ENCODE measurements at places on chromosomes 5 and 9.
A peak's percentile ranks its signal among the peaks of the same experiment; 100 is the strongest.

- peak; percentile 96 for DNase-seq
Observed at GRCh38 chr9:137083394-137084004, 3.3 kb upstream of the MAN1B1 start.

- peak; percentile 82 for DNase-seq
Observed at GRCh38 chr5:159341906-159342310, 11.6 kb upstream of the IL12B start.

DNA sequence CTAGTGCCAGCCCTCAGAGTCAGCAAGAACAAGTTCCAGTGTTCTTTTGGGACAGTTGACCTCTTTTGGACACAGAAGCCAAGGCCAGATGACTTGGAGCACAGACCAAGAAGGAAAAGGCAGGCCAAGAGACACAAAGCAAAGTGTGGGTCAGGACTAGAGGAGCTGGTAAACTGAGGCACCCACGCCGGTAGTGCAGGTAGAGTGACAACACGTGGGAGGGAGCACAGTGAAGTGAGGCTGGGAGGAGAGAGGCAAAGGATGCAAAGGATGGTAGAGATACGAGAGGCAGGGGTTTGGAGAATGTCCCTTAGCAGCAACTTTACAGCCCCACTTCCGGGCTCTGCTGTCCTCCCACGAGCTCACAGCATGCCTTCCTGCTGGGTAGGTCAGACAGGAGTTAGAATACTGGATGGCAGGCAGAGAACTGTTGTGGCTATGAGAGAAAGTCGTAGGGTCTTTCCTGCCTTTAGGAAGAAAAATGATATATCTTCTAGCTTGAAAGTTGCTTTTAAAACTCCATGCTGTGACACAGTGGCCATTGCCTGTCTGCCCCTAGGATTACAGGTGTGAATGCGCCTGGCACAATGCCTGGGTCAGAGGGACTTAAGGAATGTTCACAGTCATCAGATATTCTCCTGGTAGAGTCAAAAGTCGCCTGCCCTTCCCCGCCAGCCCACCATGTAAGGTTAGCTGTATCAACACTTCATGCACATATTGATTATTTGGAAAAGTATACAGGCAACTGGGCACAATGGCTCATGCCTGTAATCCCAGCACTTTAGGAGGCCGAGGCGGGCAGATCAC, 97.9 kb downstream of the PDE8B start:
- DNase-seq, result no peak

DNA sequence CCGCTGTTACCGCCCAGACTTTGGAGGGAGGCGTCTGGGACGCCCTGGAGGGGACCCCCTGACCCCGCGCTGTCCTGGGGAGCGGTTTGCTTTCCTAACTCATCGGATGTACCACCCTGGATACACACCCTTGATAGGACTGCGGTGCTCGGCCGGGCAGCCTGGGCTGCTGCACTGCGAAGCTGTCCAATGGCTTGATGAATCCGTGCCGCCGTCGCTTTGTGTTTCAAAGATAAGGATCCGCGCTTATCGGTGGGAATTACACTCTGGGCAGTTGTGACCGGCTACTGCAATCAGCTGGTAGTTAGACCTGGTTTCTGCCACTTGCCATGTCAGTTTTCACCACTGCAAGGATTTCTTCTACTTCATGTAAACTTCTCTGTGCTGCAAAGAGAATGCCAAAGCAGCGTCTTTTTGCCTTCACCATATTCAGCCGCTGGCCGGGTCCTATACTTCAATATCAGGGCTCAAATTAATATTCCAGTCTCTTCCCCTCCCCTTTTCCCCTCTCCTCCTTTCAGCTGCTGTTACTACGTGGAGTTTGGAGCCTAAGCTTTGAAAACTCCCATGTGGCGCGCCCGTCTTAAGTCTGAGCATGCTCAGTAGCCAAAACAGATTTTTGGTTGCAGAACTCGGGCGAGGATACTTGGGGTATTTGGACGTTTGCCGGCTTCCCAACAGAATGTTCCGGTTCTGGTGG, 727 bp downstream of the SMAD5 start:
- DNase-seq, result peak; percentile 57

DNA sequence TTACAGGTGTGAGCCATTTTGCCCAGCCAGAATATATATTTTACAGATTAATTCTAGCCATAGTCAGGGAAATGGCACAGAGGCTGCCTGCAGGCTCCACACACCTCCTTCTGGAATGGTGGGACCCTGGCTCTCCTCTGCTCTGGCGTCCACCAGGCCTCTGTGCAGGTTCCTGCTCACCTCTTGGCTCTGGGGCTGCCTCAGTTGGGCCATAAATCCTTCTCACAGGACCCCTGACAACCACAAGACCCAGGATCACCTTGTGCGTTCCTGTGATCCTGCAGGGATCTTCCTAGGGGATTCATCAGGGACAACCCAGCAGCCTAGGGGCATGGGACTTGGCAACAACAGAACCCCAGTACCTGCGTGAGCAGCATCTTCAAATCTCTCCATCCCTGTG, 93.0 kb upstream of the FSTL4 start:
- no peak for DNase-seq

GRCh38 chr5:53350991-53351770, 129.2 kb upstream of the FST start:
- no peak for DNase-seq

GRCh38 chr9:17878810-17879370, 300.0 kb downstream of the SH3GL2 start:
- DNase-seq, result no peak

GRCh38 chr5:10728679-10729078, 32.4 kb downstream of the DAP start:
- DNase-seq, result no peak

DNA sequence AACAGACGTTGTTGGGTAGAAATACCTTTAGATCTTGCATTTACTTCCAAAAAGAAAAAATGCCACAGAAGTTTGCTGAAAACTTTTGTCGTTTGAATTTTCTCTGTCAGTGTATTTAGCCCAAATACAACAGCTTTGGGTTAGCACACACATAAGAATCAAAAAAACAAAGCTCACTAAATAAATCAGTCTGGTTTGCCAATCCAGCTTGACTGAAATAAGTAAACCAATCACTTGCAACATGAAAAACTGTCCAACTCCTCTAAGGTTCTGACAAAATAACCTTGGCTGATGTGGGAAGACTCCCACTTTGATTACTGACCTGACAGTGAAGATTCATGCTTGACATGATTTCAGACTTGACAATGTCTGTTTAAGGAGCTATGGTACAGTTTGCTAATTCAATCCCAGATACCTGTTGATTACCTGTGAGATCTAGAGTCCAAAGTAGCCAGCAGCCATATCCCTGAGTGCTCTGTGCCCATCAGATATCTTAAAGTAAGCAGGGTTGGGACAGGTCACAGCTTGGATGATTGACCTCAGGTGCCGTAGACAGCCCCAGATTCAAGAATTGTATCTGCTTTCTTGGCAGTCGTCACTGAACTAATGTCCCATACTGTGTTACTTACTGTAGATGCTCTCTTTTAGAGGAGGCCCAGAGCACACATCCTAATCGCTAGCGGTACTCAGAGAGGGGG, 727 bp downstream of the IGIP start:
- no peak for DNase-seq
